ENCODE measurements at places on chromosomes 13 and 19.

DNA sequence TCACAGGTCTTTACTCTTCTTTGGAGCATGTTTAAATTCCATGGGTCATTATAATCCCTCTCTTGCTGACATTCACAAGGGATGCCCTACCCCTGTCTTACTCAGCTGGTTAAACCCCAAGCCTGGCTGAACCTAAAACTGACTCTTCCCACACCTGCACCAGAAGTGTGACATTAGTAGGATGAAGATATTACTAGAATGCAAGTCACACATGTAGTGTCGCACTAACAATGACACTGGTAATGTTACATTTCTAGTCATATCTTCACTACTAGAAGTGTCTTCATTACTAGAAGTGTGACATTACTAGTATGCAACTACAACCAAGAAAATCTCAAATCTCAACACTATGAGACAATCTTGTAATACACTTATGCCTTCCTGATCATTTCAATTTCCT lies 14.2 kb downstream of the ZAR1L start:
- DNase-seq, result no peak

DNA sequence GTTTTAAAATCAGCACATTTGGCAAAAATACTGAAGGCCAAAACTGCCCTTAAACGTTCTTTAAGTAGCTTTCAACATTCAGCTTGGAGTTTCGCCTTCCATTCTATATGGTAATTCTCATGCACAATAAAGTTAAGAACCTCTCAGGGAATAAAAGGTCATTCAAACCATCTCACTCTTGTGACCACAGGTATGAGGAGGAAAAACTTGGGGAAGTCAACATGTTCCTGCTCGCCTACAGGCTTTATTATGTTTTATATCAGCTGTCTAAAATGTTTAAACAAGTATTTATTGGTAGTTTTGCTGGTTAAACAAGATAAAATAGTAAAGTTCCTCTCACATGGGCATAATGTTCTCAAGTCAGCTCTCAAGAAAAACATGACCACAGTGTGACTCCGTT lies 19.9 kb upstream of the TM9SF2 start:
- no peak for DNase-seq

DNA sequence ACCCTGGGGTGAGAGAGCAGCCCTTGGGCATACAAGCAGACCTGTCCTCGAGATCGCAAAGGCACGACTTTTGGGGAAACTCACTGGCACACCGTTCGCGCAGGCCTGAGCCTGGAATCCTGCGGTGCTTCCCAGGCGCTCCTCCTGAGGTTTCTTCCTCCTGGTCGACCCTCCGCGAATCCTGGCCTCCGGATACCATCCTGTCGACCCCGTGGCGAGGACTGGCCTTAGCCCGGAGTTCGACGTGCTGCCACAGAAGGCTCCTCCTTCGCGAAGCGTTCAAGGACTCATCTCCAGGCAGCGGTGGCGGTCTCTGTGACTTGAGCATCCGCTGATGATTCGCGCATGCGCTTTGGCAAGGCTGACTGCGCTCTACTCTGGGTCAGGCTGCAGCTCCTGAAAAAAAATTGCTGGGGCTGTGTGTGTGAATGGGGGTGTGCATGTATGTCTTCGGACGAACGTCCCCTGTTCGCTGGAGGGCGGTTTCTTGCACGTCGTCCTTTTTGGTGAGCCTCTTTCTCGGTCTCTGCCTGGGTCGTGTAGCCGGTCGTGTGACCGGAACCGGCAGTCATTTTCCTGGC lies 64.4 kb upstream of the ZNF527 start:
- DNase-seq, result no peak

- DNase-seq, result no peak
These were observed 35.5 kb upstream of the IGFL4 start for GRCh38 chr19:46076031-46076880.

DNA sequence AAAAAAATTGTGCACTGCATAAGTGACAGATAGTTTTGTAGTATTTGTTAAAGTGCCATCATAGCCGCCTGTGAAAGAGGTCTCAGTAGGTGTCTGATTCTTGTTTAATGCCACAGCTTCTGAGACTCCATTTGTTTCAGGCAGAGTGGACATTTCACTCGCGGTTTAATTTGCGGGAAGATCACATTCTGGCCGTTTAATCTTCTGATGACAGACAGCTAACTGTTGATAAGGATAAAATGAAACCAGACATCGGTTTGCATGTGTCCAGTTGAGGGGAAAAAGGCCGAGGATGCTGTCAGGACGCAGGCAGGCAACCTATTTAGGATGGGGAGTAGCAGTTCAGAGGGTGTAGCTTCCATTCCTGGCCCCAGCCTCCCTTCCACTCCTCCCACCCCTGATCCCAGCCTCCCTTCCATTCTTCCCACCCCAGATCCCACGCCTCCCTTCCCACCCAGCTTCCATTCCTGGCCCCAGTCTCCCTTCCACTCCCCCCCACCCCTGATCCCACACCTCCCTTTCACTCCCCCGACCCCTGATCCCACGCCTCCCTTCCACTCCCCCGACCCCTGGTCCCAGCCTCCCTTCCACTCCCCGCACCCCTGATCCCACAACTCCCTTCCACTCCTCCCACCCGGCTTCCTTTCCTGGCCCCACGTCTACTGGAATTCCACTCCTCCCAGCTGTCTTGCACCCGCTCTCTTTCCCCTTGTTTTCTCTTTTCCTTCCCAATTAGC lies 23.8 kb downstream of the ATP11A start:
- DNase-seq, result no peak

DNA sequence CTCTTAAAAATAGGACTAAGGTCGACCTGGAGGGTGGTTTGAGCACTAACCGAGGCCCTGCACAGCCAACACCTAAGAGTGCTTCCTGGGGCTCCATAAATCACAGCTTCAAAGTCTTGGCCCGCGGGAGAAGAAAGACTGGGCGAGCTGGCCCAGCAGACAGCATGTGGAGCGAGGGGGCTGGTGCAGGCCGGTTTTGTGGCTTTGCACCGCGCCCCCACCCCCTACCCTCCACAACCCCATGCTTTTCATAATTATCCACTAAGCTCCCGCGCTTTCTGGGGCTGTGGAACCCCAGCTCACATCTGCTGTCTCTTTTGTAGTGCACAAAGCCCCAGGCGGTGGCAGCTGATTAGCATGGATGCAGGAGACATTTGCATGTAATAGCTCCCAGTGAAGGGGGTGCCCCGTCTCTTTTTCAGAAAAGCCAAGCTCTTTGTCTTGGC lies 17.1 kb downstream of the CARM1 start:
- no peak for DNase-seq

- peak; percentile 26 for DNase-seq
These were observed 7.0 kb upstream of the WBP4 start for GRCh38 chr13:41054212-41054877.

DNA sequence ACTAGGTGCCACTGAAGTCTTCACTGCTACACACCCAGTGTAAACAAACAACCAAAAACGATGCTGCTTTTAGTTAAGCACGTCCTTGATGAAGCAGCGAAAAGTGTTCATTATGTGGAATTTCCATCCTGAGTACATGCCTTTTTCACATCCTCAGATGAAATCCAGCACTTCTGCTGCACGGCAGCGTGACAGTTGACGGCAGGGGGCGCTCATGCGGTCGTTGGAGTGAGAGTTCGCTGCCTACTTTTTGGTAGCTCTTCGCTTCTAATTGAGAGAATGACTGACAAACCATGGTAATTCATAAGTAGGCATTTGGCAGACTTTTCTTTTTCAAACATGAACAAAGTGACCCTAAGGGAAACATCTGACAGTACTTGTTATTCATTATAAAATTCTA lies 1124.9 kb downstream of the EFNB2 start:
- peak; percentile 7 for DNase-seq

DNA sequence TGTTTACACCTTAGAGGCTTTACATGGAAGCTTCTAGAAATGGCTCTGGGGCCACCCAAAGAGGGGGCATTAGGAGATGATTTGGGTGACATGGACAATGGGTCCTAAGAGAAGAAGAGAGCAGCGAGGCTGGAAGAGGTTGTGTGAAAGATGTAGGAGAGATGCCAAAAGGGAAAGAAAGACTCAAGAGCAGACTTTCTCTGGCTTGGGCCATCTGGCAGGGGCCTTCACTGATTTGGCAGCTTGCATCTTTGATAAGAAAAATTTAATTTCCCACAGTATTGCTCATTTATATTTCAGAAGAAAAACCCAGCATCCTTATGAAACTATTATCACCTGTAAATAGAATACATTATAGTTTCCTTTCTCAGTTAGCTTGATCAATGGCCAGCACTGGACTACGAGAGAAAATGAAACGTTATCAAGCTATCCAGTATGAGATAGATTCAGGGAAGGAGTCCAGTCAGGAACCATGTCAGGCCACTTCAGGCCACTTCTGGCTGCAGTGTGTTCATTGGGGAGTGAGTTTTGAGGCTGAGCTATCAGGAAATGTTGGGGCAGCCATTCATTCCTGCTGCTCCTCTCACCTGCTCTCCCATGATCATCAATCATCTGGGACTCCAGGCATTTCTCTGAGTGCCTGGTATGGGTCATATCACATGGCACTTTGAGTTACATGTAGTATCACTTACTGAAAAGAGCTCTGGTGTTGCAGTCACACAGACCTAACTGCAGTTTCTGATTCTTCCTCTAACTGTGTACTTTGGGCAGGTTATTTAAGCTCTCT lies 10.3 kb downstream of the SCEL start:
- DNase-seq, result no peak

GRCh38 chr13:29594710-29595379 lies 643 bp downstream of the SLC7A1 start:
- peak; percentile 45 for DNase-seq

GRCh38 chr19:40862785-40863184 lies 12.5 kb upstream of the CYP2A6 start:
- DNase-seq, result no peak

DNA sequence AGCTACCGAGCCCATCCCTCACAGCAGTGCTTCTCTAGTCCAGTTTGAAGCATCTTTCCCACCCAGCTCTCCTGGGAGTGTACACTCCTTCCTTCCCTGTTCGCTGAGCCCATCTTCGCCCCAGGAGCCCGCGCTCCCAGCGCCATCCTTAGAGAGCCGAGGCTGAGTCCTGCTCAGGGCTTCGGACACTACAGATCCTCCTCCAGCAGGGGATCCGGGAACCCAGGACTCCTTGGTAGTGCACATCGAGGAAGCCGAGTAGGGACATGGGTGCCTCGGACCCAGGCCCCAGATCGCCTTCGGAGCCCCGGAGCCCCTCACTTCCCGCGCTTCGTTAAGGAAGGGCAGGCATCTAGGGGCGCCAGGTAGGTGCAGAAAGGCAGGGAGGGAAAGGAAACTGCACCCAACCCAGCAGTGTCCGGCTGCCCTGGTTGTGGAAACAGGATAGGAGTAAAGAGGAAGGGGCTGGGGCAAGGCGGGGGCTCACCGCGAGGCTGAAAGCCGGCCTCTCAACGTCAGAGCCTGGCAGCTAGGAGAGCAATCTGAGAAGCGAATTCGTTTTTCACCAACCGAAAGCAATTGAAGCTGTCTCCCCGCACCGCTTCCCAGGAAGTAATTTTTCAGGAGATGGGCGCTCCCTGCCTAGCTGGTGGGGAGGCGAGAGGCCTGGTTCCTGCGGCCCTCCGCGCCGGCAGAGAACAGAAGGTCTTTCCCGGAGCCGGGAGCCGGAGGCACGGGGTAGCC lies 1.0 kb downstream of the PDX1 start:
- DNase-seq, result no peak

Data from activated CD4-positive, alpha-beta T cell treated with anti-CD3 and anti-CD28 coated beads for 24 hours (primary cell).